ENCODE measurements at places on chromosomes 4 and X.
A peak's percentile ranks its signal among the peaks of the same experiment; 100 is the strongest.

DNA sequence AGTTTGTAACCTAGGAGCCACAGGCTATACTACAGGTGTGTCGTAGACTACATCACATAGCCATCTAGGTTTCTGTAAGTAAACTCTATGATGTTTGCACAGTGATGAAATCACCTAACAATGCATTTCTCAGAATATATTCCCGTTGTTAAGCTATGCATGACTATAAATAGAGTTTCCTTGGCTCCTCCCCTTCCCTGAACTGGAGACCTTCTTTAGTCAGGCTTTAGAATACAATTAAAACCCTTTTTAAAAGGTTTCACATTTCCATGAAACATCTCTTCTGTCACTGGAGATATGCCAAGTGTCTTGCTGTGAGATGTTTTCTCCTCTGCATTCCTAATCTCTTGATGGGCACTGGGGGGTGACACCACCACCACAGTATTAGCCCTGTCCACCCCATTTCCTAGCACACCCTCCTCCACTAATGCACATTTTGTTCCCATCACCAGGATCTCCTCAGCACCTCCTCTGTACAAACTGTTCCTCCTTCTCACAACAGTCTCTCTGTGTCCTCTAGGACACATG is 334.6 kb upstream of the CPEB2 start:
- peak; percentile 35 for DNase-seq

DNA sequence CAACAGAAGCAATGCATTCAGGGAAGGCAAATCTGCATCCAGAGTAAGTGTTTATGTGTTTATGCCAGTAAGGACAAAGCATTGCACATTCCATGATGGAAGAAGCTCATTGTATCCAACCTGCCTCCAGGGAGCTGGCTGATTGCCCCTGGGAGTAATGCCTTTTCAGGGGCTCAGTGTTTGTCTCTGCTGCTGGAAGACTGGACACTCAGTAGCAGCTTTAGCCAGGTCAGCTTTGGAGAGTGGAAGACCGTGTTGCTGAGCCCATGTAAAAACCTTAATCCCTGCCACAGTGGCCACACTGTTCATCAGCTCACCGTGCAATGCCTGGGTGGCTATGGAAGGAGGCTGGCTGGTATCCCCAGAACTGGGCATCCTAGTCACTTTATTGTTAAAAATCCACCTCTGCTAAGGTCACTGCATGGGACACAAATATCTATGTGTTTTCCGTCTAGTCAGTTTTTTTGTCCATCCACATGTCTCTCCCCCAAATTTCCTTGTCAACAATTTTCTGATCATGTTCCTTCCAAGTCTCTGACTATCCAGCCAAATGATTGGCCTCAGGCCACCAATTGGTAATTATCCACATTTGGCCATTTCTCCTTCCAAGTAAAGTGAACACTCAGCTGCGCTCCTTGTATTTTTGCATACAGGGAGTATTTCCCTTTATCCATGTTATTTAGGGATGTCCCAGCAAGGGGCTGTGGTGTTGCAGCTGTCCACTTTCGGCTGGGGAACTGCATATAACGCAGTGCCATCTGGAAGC is 2044.5 kb upstream of the AGA start:
- DNase-seq = no peak

- DNase-seq = no peak
These were observed 53.1 kb upstream of the TMEM33 start for GRCh38 chr4:41881981-41882624.

DNA sequence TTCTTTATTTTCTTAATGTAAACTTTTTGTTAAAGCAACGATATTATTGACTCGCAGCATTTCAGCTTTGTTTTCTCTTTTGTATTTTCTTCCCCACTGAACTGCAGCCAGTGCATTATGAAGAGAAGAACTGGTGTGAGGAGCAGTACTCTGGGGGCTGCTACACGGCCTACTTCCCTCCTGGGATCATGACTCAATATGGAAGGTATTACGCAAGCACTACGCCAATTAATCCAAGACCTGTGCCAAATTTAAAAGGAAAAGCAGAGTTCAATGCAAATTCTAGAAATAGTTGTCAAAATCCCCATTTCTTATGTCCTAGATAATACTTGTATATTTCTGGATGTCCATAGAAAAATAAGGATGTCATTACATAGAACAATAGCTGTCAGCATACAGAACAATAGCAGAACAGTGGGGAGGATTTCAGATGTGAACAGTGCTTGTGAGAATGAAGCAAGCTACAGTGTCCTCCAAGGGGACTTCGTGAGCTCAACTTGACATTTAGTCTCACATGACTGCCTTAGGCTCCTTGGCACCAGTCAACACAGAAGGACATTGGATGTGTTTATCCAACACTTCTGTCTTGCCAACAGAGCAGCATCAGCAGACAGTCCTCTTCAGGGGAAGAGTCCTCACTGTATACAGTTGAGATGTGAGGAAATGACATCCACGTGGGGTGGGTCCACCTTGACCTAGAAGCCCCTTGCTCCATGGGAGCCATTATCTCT is 85.9 kb downstream of the MAOA start:
- DNase-seq = no peak

DNA sequence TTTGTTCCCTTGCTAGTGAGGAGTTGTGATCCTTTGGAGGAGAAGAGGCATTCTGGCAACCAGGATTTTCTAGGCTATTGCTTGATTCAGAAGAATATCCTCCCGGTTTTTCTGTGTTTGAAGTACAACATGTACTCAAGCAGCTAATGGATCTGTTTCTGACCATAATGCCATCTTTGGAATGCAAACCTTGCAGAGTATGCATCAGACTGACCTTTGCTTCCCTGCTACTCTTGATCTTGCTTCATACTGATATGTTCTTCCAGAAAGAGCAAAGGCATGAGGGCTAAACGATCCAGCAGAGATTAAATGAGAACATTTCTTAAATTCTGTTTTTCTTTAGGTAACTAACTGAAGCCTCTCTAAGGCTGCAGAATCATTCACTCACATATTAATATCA is 265.4 kb upstream of the SLC7A11 start:
- DNase-seq = peak; percentile 3

GRCh38 chr4:156615066-156615531 is 356.5 kb downstream of the PDGFC start:
- no peak for DNase-seq

DNA sequence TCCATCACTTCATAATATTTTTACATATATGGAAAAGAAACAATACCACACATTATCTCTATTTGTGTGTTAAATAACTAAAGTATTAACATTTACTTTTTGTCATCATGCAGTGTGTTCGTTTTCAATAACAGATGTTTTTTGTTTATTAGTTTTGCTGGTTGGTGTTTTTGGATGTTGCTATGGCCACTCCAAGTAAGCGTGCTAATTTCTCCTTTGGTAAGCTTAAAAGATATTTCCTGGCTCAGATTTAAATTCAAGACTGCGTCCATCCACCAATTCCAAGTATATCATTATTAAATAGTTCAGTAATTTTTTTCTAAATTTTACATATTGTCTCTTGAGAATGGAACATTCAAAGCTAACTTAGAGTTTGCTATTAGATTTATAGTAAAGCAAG is 235.4 kb upstream of the IL1RAPL1 start:
- no peak for DNase-seq

GRCh38 chrX:53305219-53305995 is 24.0 kb upstream of the IQSEC2 start:
- no peak for DNase-seq

DNA sequence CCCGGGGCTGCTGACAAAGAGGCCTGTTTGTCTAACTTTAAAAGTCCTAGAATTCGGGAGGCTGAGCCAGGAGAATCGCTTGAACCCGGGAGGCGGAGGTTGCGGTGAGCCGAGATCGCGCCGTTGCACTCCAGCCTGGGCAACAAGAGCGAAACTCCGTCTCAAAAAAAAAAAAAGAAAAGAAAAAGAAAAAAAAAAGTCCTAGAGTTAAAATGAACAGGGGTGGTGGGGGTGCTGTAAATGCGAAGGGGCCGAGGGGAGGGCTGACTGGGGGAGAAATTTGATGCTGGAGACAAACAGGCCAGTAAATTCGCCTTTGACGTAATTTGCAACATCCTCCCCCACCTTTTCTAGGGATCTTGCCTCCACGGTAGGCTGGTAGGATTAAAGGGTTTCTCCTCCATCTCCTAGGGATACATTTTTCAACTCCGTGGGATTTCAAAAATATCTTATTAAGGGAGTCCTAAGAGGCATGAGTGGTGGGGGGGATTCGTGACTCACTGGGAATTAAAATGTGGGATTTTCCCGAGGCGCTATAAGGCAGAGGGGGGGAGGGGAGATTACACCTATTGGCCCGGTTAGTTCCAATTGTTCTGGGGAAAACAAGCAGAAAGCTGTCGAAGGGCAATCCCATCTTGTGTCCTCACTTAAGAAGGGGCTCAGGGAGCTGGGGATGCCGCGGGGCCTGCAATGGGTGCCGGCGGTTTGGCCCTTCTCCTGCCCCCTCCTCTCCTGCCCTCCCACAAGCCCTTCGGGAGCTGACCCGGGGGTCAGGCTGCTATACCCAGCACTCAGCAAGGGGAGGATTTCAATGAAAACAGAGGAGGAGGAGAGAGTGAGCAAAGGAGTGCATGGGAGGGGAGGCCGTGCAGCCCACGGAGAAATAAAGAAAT is 3.0 kb upstream of the BCOR start:
- DNase-seq = no peak

DNA sequence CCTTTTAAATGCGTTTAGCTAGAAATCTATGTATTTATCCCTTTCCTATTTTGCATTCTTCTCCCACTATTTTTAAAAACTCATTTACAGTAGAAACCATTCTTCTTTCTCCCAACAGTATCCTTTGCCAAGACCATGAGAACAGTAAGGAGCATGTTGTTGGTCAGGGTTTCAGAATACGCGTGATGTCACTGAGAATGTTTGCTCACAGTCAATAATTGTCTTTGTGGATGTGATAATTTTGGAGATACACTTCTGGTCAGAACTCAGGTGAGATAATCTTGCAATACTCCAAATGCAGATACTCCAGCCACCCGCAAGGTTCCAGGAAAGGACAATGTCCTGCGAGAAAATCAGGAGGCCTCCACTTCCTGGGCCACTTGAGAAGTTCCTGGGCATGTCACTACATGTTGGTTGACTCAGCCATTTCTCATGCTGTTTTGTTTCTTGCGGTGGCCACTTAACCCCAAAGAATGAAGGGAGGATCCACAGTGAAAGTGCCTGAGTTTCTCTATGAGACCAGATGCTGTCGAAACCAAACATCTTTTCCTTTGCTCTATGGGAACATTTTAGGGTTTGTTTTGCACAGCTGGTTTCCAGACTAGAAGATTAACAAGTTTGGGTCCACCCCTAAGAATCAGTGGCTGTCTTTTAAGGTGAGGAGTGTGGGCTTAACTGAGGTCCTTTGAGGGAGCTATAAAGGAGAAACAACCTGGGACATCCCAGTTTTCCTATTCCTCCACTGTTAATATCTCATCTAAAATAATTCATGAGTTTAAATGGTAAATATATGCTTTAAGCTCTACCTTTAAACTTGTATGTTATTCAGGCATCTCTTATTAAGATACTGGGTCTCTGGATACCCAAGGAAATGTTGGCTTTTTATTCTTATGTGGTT is 116.0 kb downstream of the SOWAHB start:
- DNase-seq = peak; percentile 23

DNA sequence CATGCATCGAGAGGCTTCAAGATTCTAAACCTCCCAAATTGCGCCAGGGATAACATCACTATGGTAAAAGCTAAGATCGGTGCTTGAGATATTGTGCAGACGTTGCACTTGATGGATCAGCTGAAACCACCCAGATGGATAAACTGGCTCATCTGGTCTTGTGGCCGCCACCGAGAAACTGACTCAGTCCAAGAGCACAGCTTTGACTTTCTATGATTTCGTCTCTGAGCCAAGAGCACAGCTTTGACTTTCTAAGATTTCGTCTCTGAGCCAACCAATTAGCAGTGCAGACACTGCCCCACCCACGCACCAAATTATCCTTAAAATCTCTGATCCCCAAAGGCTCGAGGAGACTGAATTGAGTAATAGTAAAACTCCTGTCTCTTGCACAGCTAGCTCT is 687.2 kb downstream of the FAM133A start:
- no peak for DNase-seq

DNA sequence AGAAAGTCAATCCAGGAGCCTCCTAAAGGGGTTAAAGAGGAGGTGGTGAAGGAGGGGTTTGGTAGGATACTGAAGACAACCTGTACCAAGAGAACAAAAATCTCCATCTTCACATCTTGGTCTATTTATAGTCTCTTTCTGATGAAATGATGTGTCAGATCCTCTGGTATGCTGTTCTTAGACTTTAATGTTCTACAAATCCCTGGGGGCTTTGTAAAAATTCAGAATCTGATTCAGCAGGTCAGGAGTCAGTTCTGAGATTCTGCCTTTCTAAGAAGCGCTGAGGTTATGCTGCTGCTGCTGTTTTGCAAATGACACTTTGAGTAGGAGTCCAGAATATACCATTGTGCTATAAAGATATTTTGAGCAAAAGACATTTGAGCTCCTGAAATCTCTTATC is 172.9 kb upstream of the GLRA2 start:
- no peak for DNase-seq

DNA sequence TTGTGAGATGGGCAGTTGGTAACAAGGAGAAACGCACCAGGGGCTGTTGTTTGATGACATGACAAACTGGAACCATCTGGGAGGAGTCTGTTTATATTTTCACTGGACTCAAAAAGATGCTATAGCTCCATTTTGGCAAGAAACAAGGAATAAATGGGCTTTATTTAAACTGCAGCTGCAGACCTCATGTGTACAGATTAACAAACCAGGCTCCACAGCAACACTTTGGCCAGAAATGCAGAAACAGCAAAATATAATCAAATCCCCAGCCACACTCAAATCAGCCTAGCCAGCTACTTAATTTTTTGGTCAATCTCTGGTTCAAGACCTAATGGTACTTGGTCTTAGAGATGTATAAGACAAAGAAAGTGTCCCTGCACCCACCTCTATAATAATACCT is 52.7 kb downstream of the ASB9 start:
- no peak for DNase-seq

DNA sequence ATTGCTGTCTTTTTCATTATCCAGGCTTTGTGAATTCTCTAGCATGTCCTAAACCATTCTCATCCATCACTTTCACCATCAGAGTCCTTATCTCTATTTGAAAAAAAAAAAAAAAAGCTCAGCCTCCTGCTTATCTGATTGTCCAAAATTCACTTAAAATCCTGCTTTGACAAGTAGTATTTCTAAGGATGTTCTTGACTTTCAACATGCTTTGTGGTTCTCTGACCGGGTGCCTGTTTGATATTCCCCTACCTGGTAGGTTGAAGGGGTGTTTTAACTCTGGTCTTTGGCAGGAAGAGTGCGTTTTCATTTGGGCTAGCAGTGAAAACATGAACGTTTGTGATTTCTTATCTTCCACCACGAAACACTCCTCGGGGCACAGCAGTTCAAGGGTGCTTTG is 17.3 kb upstream of the BBS12 start:
- DNase-seq = no peak
